Neural crest cell (in vitro differentiated cells): ENCODE measurements at places on chromosomes 1 and 21. TPM values are rescaled to one million over a fixed set of nuclear protein-coding genes. Genes with fewer than 3 reads are reported as not detected.

GRCh38 chr1:37410815-37411214, 63.6 kb upstream of the ZC3H12A start:
- peak; percentile 53 for DNase-seq

DNA sequence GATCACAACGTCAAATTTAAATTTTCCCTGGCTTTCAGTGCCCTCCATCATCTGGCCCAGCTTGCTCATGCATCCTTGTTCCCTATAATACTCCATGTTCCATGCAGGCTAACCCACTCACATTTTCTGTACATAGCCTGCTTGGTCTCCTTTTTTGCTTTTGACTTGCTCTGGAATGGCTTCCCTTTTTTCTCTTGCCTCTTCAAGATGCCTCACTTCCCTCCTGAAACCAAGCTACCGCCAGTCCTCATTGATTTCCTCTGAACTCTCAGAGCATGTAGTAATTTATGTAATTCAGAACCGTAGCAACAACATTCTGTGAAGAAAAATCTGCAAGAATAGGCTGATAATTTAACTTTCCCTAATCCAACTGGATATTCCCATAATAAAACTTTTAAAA, 10.3 kb downstream of the CAP1 start:
- DNase-seq: no peak

DNA sequence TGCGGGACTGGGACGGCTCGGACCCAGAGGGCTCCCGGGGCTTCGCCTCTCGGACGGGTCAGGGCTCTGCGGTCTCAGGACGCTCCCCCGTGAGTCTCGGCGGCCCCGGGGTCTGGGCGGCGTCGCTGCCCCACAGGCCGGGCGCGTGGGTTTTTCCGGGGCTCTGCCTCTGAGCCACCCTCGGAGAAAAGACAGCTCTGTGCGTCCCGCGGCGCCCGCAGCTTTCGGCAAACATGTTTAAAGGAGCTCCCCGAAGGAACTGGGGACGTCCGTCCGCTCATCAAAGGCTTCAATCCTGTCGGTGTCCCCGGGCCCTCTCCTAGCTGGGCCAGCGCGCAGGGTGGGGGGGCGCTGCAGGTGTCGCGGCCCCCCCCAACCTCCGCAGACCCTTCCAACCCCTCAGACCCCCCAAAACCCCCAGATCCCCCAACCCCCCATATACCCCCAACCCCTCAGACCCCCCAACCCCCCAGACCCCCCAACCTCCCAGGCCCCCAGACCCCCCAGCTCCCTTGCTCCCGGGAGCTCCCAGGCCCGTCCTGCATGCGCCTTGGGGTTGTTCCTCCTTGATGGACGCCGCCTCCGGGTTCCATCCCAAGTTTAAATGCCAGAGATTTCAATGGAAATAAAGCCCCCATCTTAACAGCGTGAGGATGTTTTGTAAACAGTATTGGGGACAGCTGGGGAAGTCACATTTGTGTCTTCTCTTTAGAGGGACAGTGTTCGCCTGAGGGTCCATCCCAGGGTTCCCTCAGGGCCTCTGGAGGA, 996 bp upstream of the C1orf159 start:
- no peak for DNase-seq

GRCh38 chr1:244084763-244085162, 33.7 kb downstream of the ZBTB18 start:
- DNase-seq: no peak

- no peak for DNase-seq
Measured at GRCh38 chr1:188822248-188822647, 1655.4 kb downstream of the BRINP3 start.

DNA sequence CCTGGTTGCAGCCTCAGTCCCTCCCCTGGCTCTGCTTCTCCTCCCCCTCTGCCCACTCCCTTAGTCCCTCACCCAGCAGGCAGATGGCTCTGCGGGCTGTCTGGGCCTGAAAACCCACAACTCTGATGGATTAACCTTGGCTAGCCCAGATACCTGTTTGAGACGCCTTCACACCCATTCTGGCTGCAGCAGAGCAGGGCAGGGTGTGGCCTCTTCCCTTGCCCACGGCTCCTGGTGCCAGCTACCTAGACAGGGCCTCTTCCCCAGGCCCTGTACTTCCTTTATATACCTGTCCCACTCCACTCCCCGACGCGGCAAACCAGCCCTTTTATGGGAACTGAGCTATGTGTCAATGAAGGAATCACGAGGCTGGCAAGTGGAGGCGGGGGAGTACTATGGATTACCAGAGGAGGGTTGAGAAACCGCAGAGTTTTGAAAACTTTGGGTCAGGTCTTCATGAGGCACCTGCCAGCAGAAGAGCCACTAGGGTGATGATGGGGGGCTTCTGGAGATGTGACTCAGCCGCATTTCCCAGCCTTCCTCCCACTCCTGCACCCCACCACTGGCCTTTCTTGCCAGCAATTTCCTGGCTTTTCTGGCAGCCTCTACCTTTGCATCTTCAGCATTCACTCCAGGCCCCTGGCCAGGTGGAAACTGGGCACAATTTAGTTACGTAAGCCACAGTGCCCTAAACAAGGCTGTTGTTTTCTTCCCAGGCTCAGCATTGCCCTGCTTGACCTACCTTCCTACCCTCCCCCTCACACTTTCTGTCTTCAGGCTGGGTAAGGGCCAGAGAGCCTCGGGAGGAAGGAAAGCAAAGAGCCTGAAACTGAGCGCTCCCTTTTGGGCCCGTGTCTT, at the start of gene CHI3L1:
Gene CHI3L1, minus strand, starts transcription at position 259 of the 858 bp plus-strand sequence. Its CDS starts 81 bp downstream, at position 178.
- DNase-seq: no peak

Gene BNIPL
- total RNA-seq: 0.79 and 1.1 TPM in 2 replicates

Gene HES3
- total RNA-seq: 23.6 and 25.2 TPM in 2 replicates

Gene OLFM3
- 0.23 and 0.25 TPM in 2 replicates for total RNA-seq

Gene BMP8B
- total RNA-seq: 1.2 and 1.4 TPM in 2 replicates

Gene MAEL
- total RNA-seq: 0.20 and 0.21 TPM in 2 replicates

Gene F13B
- total RNA-seq: not detected in 2 replicates

Gene TRIM63
- total RNA-seq: not detected in 2 replicates
